T-helper 9 cell (primary cell): ENCODE measurements at places on chromosomes 11 and 22.

- DNase-seq, result no peak
These were observed 1.1 kb downstream of the CAVIN3 start for GRCh38 chr11:6319001-6319703.

- no peak for DNase-seq
These were observed 15.0 kb downstream of the VWCE start for GRCh38 chr11:61279934-61280659.

- DNase-seq, result no peak
These were observed 6.8 kb downstream of the APOBEC3D start for GRCh38 chr22:39027717-39028116.

GRCh38 chr11:115162919-115163318, 341.3 kb downstream of the CADM1 start:
- DNase-seq, result no peak

GRCh38 chr11:114399490-114400215, 658 bp downstream of the C11orf71 start:
- DNase-seq, result no peak

DNA sequence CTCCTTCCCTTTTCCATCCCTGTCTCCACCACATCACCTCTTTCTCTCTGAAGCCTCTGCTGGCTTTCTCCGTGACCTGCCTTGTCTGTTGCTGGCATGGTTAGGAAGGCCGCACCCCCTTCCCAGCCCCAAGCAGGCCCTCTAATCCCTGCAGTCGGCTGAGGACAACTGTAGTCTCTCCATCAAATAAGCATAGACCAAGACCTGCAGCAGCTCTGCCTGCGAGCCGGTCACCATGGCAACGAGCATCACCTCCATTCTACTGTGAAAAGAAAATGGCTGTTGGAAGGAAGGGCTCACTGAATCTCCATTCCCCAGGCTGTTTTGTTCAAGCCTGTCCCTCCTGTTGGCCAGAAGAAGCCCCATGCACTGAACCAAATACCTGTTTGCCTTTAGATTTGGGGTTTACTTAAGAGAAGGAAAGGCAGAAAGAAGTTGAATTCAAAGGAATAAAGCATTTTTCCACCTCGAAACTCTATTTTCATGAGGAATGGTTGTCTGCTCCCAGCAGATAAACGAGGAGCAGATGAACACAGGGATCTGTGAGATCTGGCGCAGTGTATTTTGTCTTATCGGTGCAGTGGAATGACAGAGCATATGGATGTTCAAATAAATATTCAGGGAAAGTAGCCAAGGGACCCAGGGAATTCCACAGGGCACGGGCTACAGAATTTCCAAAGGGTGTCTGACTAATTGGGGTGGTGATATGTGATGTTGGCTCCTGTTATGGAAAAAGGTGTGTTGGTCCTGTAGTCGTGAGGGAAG, 113.1 kb upstream of the TTC12 start:
- DNase-seq, result no peak

DNA sequence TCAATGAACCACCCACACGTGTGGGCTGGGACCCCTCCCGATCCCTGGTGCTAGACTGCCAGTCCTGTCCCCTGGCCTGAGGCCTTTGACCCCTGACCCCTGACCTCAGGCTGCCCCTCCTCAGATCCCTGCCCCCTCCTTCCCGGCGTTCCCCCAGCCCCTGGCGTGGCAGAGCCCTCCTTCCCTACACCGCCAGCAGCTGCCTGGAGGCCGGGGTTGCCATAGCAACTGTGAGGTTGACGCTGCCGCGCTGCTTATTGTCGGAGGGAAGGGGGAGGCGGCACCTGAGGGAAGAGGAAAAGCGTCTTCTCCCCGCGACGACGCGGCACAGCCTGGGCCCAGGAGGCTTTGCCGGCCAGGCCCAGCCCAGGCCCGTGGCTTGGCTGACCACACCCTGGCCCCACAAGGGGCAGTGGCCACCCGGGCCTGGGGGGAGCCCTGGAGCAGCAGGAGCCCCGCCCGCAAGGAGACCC, 32.6 kb downstream of the SHANK3 start:
- no peak for DNase-seq

- no peak for DNase-seq
These were observed 73.6 kb upstream of the PHOX2A start for GRCh38 chr11:72317570-72317969.

- no peak for DNase-seq
These were observed 14.5 kb upstream of the PPARA start for GRCh38 chr22:46135611-46136485.

- no peak for DNase-seq
These were observed 188.2 kb upstream of the TBCEL start for GRCh38 chr11:120835601-120836228.

- no peak for DNase-seq
These were observed 539.5 kb upstream of the LUZP2 start for GRCh38 chr11:23957314-23957713.

GRCh38 chr11:102157219-102157618, 47.0 kb downstream of the YAP1 start:
- DNase-seq, result no peak

- no peak for DNase-seq
These were observed 9.3 kb downstream of the LAYN start for GRCh38 chr11:111549869-111550203.

- no peak for DNase-seq
These were observed 87.5 kb upstream of the PARVA start for GRCh38 chr11:12289667-12290476.

DNA sequence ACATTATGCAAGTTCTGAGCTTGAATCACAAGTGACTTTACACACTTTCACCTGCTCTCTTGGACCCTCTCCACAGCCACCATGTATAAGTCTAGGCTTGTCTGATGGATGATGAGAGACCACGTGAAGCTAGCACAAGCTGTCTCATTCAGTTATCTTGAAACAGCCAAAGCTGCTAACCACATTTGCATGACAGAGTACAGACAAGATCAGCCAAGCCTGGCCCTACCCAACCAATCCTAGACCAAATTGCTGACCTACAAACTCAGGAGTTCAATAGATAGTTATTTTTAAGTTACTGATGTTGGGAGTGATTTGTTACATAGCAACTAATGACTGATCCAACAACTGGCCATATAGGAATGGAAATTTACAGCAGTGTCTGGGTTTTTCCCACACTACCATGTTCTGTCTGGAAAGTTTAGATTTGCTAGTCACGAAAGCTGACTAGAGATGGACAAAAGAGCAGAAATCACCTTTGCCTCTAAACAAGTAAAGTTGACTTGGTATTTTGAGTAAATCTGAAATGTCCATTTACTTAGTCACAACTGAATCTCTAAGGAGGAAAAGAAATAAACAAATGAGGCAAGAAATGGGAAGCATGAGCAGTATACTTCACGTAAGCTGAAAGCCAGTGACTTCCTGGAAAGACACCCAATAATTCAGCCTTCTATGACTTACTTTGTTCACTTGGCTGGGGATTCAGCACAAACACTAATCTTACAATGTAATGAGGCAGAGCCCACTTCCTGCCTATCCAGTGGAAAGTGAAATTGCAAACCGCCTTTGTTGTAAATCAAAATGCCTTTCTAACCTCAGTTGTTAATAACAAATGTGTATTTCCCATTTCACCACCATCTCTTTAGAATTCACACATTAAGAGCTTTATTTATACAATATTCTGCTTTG, 101.7 kb downstream of the FAM181B start:
- no peak for DNase-seq

- no peak for DNase-seq
These were observed 419.0 kb downstream of the LRRC4C start for GRCh38 chr11:41040474-41040873.

DNA sequence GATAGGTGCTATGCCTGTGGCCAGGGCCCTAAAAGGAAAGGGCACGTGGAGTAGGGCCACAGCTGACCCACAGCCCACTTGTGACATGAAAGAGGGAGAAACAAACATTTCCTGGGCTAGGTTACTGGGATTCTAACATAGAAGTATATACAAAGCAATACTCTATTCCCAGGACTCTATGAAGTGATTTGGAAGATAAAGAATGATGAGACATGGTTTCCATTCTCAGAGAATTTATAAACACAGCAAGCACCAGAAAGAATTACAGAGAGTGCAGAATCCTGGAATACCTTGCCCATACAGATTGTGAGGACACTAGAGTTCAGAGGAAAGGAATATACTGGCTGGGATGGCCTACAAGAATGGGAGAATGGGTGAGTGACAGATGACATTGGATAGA, 86.4 kb downstream of the KIRREL3 start:
- DNase-seq, result no peak

GRCh38 chr22:48867891-48868290, 959.8 kb downstream of the BRD1 start:
- DNase-seq, result no peak

DNA sequence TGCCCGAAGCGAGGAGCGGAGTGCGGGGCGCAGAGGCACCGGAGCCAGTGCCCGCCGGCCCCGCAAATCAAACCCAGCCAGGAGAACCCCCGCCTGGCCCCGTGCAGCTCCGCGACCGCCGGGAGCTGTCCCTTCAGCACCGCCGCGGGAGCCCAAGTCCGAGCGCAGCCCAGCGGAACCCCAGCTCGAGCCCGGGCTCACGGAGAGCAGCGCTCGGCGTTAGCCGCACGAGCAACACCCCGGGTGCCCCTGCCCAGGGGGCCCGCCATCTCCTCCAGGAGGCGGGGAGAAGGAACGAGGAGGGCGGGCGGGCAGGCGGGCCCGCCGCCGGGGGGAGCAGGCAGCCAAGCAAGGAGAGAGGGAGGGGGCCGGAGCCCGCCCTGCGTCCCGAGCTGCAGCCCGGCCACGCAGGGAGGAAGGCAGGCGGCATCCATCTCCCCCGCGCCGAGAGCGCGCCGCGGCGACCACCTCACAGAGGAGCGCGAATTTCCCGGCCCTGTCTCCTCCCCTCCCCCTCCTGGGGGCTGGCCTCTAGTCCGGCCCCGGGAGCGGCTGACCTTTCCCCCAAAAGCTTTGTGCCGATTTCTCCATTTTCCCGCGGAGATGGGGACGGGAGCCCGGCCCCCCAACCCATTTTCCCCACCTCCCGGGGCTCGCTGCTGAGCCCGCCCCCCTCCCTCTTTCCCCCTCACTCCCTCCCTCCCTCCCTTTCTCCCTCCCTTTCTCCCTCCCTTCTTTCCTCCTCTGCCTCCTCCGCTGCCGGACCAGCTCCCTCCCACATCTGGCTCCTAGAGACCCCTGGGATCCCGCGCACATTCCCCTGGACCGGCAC, 621 bp downstream of the KCNC1 start:
- DNase-seq, result no peak

- DNase-seq, result no peak
These were observed 125.0 kb downstream of the CCDC81 start for GRCh38 chr11:86499723-86500129.

DNA sequence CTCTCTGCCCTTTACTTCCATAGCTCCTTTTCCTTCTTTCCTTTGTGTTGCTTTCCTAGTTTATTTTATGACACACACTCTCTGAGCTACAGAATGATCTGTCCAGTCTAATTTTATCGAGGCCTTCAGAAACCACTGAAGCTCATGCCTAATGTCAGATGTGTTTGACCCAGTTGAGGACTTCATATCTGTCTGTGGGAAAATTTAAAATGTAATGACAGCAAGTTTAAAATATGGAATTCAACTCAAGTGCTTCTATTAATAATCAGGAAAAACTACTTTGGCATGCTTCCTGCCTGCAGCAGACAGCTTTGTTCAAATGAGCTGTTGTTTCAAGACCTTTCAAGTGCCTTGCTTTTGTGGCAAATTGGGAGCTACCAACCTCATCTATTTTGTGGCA, 261.8 kb upstream of the MTNR1B start:
- DNase-seq, result no peak

GRCh38 chr22:46452195-46453005, 85.0 kb downstream of the CELSR1 start:
- DNase-seq, result no peak

GRCh38 chr11:67439321-67440228, 2.1 kb upstream of the PTPRCAP start:
- DNase-seq, result no peak

GRCh38 chr11:134663506-134664313, 251.7 kb upstream of the B3GAT1 start:
- no peak for DNase-seq

DNA sequence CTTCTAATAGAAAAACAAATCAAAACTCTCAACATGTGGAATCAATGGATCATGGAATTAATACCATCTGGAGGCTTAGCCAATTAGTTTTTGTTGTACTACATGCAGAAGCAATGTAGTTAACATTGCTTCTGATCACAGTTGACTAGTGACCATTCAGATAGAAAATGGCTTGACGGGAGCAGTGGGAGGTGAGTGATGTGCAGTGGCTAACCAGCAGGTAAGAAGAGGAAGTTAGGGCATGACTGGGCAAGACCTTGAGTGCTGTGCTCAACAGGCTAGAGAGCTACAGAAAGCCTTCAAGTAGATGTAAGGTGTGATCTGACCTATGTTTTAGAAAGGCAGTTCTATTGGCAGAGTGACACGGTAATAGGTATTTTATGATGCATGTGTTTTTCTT, 60.7 kb upstream of the ALKBH3 start:
- DNase-seq, result no peak

DNA sequence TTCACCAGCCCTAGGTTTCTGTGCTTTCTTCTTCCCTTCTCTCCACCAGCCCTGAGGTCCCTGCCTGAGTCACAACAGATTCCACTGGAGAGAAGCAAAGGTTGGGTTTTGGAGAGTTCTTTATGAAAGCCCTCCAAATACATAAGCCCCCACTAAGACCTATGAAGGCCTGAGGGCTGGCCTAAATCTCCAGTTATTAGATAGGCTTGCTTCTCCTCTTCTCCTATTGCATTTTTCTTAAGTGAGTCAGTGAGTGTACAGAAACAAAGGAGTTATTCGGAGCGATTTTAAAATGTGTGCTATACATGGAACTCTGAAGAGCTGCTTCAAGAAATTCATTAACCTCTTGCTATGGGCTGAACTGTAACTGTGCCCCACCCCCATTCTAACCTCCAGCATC, 1057.3 kb downstream of the OPCML start:
- no peak for DNase-seq

GRCh38 chr11:116375221-116375620, 397.6 kb downstream of the BUD13 start:
- no peak for DNase-seq

DNA sequence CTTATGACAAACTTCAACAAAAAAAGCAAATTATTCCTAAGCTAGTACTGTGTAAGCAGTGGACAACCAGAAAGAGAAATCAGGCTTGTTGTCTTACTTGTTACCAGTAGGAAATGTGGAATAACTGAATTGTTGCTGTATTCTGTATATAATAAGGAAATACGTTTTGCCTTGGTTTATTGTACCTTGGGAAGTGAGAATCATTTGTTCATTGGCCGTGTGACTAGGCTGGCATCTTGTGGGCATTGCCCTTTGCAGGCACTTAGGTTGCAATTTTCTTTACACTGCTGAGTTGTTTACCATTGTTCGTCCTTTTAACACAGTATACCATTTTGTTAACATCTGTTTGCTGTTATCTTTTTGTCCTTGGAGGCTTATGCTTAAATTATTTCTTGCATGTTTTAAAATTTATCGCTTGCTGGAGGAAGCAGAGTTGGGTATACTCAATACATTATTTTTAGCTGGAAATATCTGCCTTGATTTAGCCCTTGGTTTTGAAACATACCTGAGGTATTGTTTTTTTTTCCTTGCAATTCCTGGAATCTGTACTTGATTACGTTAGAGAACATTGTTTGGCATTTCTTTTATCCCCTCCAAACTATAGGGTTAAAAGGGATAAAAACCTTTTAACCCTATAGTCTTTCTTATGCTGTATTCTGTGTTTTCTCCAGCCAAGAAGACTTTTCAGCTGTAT, 109.3 kb downstream of the DDX10 start:
- no peak for DNase-seq
